ENCODE measurements at places on chromosomes 7 and 10.

- no peak for DNase-seq
Observed at GRCh38 chr10:132716691-132717490, 69.1 kb downstream of the NKX6-2 start.

DNA sequence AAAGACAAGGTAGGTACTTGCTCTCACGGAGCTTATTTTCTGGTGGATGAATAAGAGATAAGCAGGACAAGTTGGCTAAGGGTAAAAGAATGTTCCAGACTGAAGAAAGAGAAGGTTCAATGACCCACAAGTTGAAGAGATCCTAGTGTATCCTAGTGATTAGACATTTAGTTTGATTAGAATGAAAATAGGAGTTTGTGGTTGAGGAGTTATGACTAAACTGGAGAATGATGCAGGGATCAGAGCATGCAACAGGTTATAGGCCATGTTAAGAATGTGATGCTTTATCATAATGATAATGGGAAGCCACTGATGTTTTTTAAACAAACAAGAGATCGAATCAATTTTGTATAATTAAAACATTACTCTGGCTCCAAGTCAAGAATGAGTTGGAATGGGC is 357.2 kb downstream of the HPSE2 start:
- no peak for DNase-seq

DNA sequence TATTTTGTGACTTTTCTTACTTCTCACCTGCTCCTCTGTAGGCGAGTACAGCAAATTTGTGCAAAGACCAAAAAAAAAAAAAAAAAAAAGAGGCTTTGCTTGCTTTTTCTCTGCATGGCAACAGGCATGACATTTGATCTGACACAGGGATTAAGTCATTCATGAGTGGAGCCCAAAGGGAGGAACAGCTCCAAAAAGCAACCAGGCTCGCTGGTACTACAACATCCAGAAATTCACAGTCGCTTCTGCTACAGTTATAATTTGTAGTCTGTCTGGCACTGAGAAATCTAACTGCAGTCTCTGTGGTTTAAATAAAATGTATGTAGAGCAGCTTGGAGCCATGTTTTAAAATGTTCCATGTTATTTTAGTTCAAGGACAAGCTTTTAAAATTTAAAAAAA is 31.7 kb downstream of the MKX start:
- no peak for DNase-seq

GRCh38 chr10:103592186-103593021 is 98.9 kb downstream of the NEURL1 start:
- DNase-seq, result peak; percentile 9

DNA sequence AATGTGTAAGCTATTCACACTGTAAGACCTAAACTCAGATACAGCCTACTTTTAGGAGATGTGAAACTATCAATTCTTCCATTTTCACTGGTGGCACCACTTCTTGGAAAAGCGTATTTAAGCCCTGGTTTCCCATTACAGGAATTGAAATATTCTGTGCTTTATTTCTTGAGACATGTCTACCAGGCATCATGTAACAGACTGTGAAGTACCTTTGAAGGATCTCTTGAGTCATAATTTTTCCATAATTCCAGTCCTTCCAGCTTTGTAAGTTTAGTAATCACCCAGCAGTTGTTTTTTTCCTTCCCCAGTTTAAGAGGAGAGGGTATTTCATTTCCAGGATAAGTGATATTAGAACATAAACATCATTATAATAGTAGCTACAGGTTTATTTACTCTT is 186.0 kb upstream of the PRPS1L1 start:
- no peak for DNase-seq

DNA sequence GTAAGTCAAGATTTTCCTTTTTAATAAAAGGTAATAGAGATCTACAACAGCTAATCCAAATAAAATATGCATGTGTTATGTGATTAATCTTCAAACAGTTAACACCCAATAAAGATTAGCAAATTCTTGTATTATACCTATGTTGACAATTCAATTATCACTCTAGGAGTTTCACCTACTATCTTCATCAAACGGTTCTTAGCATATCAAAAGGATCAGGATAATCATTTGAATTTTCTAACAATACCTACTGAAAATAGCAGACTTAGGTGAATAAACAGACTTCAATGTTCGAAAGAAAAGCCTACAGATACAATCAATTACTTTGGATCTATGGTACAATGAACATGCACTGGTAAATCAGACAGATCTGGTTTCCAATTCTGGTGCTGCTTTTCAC is 268.3 kb downstream of the CACNA2D1 start:
- DNase-seq, result no peak

- no peak for DNase-seq
Observed at GRCh38 chr10:8584666-8585065, 530.2 kb downstream of the GATA3 start.

GRCh38 chr7:37338966-37339365 is 109.7 kb downstream of the ELMO1 start:
- DNase-seq, result no peak

- no peak for DNase-seq
Observed at GRCh38 chr10:74801447-74801846, 25.0 kb upstream of the KAT6B start.

DNA sequence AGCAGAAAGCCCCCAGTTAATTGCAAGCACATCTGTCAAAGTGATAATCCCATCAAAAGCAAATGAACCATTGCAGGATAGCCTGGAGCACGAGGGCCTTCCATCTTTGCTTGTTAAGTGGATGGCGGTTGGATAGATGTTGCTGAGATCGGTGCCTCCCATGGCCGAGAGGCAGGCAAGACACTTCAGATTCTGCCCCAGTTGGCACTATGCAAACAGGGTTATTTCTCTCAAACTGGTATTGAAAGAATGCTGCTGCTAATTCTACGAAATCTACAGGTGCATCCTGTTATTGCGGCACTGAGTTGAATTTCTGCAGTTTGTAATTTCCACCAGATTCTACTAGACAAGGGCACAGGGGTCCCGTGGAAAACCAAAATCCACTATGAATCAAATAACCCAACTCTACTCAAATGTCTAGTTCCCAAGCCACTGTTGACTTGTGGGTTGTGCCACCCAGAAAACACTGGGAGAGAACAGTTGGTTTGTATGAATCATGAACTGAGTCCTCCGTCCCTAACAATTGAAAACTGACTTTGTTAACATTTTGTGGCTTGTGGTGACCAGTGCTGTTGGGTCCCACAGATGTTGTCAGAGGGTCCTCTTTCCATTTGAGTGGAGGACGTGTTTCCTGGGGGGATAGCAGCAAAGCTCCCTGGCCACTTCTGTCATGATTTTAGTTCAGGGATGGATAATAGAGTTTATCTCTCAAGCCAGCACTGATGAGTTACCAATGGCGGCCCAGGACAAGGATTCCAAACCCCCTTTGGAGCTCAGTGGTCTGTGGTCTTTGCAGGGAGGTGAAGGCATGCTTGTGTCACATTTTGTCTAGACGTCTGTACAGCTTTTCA is 7.1 kb upstream of the IL2RA start:
- no peak for DNase-seq

- DNase-seq, result no peak
Observed at GRCh38 chr7:157825325-157825724, 488.5 kb downstream of the DNAJB6 start.

DNA sequence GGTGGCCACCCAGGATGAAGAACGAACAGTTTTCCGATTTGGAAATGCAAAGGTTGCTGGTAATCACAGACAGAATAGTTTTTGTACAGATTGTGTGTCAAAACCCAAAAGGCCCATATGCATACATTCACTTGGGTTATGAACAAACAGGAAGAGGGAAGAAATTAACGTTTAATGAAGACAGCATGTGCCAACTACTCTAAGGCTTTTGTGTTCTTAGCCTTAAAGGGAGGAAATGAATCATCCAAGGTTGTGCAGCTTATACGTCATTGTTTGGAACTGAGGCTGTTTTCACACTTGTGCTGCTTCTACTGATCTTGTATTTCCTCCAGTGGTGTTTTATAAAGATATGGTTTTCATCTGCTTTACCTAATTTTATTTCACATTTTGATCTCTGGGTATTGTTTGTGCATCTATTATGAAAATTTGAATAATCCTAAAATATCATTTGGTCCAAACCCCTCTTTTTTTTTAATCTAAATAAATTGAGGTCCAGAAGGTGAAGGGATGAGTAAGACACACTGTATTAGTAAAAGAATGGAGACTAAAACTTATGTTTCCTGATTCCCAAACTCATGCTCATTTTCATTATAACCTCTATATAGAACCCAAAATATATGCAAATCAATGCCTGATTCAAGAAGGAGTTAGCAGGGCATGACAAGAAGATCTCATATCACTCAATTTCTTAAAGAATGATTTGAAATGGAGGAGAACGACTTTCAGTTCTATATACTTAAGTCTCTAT is 373.1 kb downstream of the THSD7A start:
- DNase-seq, result no peak

DNA sequence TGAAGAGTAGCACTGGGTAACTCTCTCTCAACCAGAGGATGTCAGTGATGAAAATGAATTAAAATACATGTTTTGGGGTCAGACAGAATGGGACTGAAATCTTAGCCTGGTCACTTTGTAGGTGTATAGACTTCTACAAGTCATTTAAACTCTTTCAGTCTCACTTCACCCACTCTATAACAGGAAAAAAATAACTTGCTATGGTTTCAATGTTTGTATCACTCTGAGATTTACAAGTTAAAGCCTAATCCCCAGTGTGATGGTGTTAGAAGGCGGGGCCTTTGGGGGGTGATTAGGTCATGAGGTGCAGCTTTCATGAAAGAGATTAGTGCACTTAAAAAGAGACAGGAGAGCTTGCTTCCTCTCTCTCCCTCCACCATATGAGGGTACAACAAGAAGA is 134.8 kb downstream of the INHBA start:
- DNase-seq, result no peak

DNA sequence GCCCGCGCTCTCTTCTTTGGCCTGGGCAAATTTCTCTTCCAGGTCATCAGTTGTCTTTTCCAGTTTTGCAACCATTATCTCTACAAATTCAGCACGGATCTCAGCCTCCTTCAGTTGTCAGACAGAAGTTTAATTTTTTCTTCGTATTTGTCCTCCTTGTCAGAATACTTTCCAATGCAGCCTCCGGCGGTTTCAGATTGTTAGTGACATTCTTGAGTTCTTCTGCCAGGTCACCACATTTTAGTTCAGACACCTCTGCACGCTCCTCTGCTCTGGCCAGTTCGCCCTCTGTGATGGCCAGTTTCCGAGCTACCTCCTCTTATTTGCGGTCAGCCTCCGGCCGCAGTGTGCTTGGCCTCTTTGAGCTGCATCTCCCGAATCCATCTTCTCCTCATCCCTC is 32.8 kb upstream of the CPN1 start:
- DNase-seq, result no peak

DNA sequence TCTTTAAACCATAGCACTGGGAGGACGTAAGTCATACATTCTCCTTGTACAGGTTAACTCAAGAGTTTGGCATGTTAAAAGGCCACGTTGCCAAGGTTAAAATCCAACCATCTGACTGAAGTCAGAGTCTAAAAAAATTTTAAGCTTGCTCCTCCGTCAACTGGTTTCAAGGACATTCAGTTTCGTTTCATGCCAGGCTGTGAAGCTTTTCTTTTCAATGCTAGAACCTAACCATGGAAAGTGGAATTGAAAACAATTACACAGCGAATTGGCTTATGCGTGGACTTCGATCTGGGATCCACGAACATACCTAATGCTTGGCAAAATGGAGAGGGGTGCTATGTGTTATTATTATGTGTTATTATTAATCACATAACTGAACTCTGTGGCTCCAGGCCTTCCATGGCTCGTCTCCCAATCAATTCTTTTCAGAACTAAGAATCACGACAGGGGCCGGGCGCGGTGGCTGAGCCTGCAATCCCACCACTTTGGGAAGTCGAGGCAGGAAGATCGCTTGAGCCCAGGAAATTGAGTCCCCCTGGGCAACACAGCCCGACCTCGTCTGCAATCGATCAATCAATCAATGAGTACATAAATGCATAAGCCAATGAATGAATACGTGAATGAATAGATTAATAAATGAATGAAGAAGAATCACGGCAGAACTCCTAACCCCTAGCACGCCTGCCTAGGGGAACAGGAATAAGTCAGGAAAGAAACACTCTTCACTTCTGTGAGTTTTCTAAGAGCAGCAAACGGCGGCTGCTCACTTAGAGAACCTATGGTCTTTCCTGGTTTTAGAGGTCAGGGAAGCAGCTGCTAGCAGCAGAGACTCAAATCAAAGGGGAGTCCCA is 733 bp upstream of the ARL5B start:
- DNase-seq, result no peak

DNA sequence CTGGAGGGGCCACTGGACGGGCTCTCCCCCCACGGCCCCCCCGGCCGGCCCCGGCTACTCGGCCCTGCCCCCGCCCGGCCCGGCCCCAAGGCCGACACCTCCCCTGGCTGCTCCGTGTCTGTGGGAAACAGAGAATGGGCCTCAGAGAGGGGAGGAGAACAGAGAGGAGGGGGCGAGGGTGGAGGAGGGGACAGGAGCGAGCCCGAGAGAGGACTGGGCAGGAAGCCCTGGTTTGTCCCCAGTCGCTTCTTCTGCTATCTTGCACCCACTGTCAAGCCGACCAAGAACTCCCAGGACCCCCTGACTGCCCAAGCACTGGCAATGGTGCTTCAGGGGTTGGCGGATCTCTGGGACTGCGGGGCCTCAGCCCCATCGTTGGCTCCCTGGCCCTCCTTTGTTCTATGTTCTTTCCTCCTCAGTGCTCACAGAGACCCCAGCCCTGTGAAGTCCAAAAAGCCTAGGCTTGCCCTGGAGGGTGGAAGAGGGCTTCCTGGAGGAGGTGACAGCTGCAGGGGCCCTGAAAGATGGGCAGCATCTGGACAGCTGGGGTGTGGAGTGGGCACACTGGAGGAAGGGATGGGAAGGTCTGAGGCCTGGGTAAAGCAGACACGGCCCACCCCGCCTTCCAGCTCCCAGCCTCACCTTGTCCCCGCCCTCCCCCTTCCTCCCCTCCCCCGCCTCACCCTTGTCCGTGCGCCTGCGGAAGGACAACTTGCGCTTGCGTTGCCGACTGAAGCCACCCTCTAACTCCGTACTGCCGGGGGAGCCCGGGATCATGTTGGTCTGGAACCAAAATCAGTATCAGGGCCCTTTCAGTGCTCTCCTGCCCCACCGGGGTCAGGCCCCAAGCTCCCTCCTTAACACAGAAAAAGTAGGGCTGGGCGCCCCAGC is 30.1 kb downstream of the KCNH2 start:
- DNase-seq, result no peak

DNA sequence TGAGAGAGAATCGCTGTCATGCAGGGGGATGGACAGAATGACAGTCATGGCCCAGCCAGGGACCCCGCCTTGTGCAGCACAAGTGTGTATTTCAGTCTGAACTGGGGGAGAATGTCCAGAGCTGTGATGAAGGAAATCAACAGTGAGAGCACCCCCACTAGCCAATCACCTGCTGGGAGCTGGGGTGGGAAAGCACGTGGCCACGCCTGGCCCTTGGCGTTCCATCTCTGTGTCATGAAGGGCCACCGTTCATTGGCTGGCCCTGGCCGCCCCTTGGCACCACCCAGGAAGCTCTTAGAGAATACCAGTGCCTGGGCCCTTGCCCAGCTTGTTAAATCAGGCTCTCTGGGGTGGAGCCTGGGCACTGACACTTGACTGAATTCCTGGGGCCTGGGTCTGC is 22.8 kb downstream of the GRID1 start:
- DNase-seq, result no peak

GRCh38 chr10:5550621-5551530 is 26.1 kb downstream of the CALML3 start:
- DNase-seq, result no peak

All from activated CD8-positive, alpha-beta memory T cell treated with anti-CD3 and anti-CD28 coated beads for 1 hour (primary cell).